ENCODE measurements at places on chromosomes 11 and 22. TPM values are rescaled to one million over a fixed set of nuclear protein-coding genes. Genes with fewer than 3 reads are reported as not detected.

- DNase-seq, result no peak
Observed at GRCh38 chr11:5242933-5243815, 6.5 kb downstream of the HBG1 start.

AMPD3 gene
- total RNA-seq, result 18.8 TPM

DNA sequence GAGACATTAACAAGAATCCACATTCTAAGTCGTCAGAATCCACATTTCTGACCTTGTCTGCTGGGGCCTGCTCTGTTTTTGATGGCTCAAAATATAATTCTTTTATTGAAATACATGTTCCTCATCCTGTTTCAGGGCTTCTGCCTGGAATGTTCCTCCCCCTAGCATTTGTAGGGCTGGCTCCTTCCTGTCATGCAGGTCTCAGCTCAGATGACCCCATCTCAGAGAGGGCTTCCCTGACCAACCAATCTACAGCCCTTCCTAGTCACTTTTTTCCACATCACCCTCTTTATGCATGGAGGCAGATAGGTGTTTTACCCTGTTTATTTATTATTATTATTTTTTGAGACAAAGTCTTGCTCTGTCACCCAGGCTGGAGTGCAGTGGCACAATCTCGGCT is 14.8 kb downstream of the TMEM123 start:
- no peak for DNase-seq

GRCh38 chr11:12599408-12600143 is 74.6 kb upstream of the TEAD1 start:
- DNase-seq, result peak; percentile 62

DEUP1 gene
- total RNA-seq, result not detected

GRCh38 chr22:19169947-19170318 is 8.6 kb downstream of the SLC25A1 start:
- DNase-seq, result no peak

MRGPRE gene
- total RNA-seq, result not detected

DNA sequence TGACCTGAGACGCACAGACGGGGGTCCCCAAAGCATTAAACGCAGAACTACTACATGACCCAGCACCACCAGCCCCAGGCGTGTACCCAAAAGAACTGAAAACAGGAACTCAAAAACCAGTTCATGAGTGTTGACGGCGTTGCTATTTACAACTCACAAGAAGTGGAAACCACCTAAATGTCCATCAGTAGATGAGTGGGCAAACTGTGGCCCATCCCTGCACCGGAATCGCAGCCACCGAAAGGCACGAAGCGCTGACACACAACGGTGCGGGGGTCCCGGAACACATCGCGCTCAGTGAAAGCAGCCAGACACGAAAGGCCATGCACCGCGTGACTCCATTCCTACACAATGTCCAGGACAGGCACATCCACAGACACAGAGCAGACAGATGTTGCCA is 79.2 kb downstream of the TRMU start:
- DNase-seq, result no peak

DNA sequence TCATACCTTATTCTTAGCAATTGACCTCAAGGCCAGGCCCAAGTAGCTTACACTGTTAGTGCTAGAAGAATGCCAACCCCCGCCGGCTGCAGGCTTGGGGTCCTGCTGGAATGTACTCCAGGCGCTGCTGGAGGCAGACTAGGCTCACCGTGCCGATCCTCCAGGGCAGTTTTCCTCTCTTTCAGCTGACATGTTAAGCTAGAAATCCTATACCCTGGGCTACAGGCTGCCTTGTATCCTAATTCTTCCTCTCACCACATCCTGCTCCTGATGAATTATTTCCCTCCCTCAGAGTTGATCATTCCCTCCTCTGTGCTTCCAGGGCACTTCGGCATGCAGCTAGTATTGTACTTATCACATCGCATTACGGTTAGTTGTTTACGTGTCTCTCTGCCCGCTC is 3.4 kb downstream of the SPTBN2 start:
- no peak for DNase-seq

DNA sequence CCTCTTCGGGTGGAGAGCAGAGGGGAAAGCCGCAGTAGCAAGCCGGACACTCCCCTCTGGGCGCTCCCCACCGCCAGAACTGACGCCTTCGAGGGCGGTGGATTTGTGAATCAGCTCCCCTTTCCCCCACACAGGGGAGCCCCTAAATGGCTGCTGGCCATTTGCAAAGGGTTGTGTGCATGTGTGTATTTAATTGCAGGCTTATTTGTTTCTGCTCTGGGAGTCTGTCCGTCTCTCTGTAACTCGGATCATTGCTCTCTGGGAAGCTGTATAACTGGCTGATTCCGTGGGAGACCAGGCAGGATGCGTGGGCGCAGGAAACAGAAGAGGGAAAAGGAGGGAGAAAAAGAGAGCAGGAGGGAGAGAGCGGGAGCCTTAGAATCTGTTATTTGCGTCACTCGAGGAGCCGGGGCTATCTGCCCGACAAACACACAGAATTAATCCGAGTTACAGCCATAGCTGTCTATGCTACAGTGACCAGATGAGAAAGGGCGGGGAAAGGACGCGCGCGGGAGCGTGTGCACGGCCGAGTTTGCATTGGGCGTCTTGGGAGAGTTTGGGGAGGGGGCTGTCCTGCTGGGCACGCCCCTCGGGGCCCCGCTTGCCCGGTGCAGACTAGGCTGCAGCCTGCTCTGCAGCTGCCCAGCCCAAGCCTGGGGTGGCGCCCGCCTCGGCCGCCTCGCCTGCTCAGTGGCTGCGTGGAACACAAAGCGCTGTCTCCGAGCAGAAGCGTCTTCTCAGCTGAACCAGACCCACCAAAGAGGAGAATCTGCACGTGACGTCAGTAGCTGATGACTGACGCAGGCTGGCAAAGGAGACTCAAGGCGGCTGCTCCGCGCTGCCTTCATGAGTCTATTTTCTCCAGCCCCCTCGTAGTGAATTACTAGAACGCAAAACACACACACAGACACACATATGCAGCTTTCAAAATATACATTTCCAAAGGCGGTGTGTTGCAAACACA is 105.3 kb upstream of the HSD17B12 start:
- peak; percentile 35 for DNase-seq

- no peak for DNase-seq
Observed at GRCh38 chr11:73978576-73979086, 4.0 kb downstream of the UCP2 start.

DNA sequence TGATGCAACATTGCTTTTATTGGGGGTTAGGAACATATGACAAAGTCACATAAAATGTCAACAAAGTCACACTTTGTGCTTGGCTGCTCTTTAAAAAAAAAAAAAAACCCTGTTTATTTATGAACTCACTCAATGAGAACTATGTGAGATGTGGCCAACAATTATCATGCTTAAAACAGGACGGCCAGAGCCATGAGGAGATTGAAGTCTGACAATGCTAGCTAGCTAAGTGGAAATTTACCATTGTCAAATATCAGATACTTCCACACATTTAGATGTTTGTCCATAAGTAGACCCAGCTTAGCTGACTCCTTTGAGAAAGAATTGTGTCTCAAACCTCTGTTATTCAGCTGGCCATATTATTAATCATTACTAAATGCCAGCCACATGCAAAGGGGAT is 26.9 kb downstream of the BLID start:
- DNase-seq, result no peak
